ENCODE measurements at places on chromosomes 16 and 17. TPM values are rescaled to one million over a fixed set of nuclear protein-coding genes. Genes with fewer than 3 reads are reported as not detected.

Gene EPOP
- total RNA-seq, result 0.16 TPM

Gene EPN3
- total RNA-seq, result not detected

Gene NDRG4
- total RNA-seq, result 3.2 TPM

- peaks cover 53% of the 10 kb centered on the region for H3K36me3 ChIP-seq
- H3K27me3 ChIP-seq, result no peaks in the 10 kb centered on the region
- H3K4me3 ChIP-seq, result no peak overlapping the region
- no peak overlapping the region for H3K27ac ChIP-seq
- H3K4me1 ChIP-seq, result peaks cover 5% of the 10 kb centered on the region
Measured at GRCh38 chr17:80395402-80396151, 19.4 kb upstream of the ENDOV start.

DNA sequence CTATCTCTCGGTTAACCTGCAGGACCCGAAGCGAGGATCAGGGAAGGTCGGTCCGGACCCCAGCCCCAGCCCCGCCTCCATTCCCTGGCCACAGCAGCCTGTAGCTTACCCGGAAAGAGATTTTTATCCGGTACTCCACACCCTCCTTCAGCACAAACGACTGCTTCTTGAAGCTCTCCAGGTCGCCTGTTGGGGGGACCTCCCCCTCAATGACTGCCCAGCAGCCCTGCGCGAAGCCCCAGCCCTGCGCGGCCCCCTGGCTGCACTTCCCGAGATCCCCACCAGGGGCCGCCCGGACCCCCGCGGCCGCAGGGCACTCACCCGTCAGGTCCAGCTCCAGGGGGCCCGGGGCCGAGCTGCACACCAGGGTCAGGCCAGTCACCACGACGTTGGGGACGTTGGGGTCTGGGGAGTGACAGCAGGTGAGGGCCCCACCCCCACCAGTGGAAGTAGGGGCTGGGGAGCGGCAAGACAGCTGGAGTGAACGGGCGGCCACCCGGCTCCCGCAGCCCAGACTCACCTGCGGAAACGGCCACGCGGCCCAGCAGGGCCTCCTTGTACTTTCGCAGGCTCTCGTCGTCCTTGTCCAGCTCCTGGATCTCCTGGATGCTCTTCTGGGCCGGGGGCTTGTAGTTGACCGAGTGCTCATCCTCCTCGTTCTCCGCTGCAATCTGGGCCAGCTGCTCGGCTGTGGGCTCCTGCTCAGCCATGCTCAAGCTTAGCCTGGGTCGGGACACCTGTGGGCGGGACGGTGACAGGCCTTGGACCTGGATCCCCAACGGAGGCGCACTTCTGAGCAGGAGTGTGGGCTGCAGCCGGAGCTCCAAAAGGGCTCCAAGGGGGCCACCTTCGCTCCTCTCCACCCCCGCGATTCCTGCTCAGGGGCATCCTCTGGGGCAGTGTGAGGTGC is 1.7 kb downstream of the ARHGDIA start:
- DNase-seq, result no peak
- H3K4me1 ChIP-seq, result peaks cover 66% of the 10 kb centered on the region
- no peaks in the 10 kb centered on the region for H3K27me3 ChIP-seq
- peaks cover 33% of the 10 kb centered on the region for H3K36me3 ChIP-seq

DNA sequence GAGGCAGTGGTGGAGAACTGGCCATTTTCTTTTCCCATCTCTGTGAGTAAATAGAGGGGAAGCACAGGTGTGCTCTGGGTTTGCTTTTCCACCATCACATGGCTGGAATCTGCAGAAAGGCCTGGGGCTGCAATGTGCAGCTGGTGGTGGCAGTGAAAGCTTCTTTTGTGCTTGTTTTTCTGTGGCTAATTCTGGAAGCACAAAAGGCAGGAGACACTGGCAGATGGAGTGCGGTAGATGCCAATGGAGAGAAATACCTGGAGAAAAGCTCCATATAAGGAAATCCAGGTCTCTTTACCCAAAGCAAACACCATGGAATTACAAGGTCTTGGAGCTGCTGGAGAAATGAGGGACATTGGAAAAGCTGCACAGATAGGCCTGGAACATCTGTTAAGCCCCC is 146.9 kb downstream of the HAPSTR1 start:
- no peak overlapping the region for H3K27ac ChIP-seq
- no peaks in the 10 kb centered on the region for H3K4me1 ChIP-seq
- DNase-seq, result no peak
- H3K27me3 ChIP-seq, result no peaks in the 10 kb centered on the region

All from CD4-positive, alpha-beta T cell (primary cell).